ENCODE measurements at places on chromosomes 2 and 18.

- no peak for DNase-seq
Observed at GRCh38 chr18:73752965-73753364, 394.7 kb downstream of the FBXO15 start.

DNA sequence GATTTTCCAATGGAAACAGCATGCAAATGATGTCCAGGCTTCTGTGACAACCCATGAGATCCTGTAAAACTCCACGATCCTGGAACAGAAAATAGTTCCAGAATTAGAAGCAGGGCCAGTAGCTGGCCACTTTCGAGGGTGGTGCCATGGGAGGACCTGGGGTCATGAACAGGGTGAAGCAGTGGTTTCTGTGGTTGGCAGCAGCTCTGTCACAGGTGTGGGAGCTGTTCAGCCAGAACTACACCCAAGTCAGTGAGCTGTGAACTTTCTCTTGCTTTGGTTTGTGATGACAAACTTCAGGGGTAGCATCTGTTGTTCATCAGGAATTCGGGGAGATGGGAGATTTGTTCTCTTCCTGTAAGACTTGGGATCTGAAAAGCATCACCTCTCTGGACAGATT, 314.4 kb upstream of the NT5C1B start:
- no peak for DNase-seq

DNA sequence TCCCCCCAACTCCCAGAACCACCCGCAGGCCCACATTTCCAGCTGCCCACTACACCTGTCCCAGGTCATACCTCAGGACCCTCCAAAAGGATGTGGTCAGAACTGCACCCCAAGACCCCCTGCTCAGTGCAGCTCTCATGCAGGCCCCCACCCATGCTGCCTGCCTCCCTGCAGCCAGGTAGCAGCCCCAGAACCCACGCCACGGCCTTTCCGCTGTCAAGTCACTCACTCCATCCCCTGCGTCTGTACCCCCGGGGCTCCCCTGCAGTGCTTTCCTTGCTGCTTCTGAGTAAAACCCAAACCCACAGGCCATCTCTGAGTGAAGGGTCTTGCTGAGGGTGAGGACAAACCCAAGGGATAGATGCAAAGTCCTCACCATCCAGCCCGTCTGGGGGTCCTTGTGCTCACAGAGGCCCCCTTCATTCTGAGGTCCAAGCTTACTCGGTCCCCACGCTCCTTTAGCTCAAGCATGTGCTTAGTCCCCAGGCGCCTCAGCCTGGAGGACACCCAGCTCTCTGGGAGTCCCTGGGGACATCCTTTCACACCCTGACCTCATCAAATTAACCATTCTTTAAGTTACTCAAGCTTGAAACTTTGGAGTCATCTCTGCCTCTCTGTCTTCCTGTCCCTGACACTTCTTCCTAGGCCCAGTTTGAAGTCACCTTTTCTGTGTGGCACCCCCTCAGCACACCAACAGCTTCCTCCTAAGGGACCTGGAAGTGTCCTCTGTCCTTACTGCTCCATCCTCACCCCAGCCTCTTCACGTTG, 130.1 kb downstream of the SMAD7 start:
- DNase-seq, result no peak

- DNase-seq, result no peak
Observed at GRCh38 chr2:145563741-145564615, 1044.1 kb upstream of the ZEB2 start.

DNA sequence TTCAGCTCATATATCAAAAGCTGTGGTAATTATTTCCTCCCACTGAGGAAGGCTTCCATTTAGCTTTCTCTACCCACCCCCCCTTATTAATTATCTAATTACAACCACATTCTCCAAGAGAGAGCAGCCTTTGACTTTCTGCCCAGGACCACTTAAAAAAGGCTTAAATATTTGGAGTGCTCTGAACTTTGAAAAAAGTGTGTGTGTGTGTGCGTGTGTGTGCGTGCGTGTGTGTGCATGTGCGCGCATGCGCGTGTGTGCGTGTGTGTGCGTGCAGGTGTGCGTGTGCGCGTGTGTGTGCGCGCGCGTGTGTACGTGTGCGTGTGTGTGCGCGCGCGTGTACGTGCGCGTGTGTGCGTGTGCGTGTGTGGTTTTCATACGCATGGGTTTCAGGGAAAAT, 57.8 kb downstream of the TWIST2 start:
- DNase-seq, result no peak

DNA sequence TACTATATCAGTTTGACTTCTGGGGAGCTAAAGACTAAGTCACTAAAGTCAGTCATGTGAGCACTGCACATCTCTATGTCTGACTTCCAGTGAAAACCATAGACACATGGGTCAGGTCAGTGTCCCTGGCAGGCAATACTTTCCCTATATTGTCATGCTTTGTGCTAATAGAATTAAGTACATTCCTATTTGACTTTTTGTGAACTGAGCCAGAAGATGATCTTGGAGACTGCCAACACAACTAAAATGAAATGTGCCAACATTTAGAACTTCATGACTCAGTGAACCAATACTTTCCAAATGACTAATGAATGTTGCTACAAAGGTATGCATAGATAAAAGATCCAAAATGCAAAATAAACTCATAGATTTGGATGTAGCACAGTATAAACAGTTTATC, 820.8 kb upstream of the FAM98A start:
- DNase-seq, result no peak

DNA sequence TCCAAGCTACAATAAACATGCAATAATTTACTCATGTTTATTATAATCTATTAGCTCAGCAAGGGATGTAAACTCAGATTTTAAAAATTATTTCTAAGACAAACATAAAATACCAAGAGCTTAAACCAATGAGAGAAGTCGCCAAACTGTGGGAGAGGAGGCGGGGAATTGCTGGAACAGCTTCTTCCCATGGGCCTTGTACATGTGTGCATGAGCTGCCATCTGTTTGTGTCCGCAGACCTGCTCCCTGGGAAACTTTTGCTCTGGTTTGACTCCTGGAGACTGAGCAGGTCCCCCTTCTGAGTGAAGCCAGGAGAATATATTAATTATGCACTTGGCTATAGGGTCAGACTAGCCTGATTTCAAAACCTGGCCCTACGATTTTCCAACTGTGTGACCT, 655.9 kb upstream of the SOX11 start:
- DNase-seq, result no peak

DNA sequence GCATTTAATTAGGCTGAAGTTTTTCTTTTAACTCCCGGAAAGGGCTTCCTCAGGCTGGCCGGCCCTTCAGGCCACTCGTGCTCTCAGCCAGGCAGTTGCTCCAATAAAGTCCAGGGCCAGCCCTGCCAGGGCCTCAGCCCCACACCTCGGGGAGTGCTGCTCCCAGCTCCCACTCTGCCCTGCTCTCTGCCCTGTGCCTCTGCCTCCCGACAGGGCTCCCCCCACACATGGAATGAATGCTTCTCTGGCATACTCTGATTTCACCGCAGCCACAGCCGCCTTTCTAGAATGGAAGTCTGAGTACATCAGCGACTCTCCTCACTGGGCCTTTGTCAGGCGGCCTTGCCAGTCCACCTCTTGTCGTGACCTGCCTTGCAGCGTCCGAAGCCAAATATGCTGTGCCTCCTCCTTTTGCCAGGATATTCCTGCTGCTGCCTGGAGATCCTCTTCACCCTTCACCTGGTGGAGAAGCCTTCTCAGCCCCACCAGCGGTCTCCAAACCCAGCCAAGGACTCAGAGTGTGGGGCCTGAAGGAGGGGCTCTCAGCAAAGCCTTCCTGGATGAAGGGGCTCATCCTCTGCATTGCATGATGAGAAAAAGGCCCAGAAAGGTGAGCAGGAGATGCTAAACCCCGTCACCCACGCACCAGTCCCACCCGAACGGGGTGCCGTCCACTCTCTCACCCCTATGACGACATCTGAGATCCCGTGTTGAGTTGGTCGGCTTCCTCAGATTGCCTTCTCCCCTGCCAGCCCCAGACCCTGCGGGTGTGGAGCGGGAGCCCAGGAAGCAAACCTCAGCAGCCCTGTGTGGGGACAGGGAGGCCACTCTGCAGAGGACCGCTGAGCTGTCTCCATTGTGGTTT, 472.7 kb upstream of the HS6ST1 start:
- DNase-seq, result no peak

DNA sequence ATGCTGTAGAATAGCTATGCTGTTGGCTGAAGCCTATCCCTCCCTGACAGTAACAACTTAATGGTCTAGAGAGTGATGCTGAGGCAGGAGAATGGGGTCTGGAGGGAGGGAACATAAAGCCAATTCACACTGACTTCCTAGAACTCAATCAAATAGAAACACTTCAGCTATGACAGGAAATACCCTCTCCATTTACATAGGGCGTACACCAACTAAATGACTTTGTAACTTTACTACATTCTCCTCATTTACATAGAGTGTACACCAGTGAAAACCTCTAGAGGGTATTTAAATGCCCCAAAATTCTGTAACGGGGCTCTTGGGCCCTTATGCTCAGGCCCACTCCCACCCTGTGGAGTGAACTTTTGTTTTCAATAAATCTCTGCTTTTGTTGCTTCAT, 41.5 kb downstream of the YPEL5 start:
- no peak for DNase-seq

DNA sequence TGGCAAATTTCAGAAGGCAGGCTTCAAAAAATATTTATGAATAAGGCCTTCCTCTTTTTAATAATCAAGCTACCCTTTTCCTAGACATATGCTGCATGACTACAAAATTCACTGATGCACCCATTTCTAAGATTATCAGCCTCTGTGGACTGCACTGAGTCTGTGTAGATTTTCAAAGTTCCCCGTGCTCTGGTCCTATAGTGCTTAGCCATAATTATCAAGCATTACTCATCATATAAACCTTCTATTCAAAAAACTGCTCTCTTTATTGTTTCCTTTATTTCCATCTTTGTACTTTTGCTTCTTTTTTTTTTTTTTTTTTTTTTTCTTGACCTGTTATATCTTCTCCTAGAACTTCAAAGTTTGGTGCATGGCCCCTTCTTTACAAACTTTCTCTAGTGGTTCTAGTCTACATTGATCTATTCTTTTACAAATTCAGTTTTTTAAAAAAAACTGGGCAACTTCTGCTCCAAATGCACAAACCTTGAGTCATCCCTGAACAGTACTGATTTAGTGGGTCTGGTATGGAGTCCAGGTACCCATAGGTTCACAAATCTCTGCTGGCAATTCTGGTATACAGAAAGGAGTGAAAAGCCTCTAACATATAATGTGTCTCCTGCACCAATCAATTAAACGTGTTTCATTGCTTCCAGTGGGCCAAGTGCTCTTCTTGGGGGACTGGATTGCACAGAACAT, 481.9 kb downstream of the NUP35 start:
- no peak for DNase-seq

DNA sequence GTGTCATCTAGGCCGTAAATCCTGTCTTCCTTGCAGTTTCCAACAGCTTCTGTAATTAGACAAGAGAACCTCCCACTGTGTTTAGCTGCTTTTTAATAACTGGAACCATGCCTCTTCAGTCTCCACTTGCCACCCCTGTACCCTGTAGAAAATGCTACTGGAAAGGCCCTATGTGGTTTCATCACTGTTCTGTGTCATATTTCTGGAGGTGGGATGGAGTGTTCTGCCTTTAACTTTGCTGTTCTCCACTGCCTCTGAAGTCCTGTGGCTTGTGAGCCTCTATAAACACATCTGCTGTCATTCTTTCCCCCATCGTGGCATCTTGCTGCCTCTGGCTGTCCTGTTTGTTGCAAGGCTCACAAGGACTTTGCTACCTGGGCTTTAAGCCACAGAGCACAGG, 17.9 kb downstream of the MGAT5 start:
- no peak for DNase-seq

DNA sequence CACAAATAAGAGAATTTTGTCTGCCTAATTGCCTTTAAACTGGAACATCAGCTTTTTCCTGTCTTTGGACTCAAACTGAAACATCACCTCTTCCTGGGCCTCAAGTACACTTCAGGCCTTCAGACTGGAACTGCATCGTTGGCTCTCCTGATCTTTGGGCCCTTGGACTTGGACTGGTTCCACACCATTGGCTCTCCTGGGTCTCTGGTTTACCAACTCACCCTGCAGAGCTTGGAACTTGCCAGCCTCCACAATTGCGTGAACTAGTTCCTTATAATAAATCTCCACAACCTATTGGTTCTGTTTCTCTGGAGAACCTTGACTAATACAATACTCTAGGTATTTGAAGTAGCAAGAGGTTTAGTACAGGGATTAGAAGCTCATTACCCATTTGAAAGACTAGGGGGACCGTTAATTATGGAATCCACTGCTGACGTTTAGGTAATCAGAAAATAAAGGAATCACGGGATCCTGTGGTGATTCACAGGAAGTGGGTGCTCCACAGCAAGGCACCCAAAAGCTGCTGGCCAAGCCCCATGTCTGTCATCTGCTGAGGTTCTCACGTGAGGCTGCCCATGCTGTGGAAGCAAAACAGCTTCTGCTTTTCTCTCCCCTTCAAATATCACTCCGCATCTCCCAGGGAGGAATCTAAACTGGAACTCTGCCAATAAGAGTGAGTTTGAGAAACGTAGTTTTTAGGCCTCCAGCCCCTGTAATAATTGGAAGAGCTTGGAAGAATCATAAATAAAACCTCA, 20.0 kb upstream of the SGPP2 start:
- no peak for DNase-seq

DNA sequence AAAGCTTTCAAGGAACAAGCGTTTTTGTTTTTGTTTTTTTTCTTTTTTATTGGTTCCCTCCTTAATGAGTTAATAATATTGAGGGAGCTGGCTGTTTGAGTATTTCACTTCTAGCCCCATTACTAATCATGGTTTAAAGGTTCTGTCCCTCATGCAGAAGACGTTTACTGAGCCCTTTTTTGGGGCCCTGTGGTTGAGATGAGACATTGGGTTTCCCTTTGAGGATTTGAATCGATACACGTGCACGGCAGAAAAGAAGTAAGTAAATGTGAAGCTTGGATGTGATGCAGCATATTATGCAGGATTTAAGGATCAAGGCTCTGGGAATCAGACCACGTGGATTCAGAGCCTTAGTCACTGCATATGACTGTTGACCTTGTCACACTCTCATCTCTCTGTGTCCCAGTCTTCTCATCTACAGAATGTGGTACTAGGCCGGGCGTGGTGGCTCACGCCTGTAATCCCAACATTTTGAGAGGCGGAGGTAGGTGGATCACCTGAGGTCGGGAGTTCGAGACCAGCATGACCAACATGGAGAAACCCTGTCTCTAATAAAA, 1.0 kb upstream of the CHST10 start:
- DNase-seq, result no peak

GRCh38 chr18:49160079-49160930, 209.5 kb upstream of the SMAD7 start:
- no peak for DNase-seq

DNA sequence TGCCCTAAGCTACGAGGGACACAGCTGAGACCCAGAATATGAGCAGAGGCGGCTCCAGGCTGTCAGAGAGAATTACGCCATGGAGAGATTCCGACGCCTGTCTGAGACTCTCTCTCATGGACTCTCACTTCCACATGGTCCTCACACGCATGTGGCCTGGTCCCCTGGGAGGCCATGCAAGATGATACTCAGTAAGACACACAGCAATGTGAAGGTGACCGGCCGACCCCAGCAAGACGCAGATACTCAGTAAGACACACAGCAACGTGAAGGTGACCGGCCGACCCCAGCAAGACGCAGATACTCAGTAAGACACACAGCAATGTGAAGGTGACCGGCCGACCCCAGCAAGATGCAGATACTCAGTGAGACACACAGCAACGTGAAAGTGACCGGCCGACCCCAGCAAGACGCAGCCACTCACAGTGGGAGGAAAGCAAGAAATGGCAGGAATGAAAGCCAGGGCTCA, 400.8 kb upstream of the MYT1L start:
- DNase-seq, result no peak

GRCh38 chr2:136246086-136246669, 128.2 kb upstream of the CXCR4 start:
- no peak for DNase-seq
